ENCODE measurements at places on chromosomes 7 and 10.

DNA sequence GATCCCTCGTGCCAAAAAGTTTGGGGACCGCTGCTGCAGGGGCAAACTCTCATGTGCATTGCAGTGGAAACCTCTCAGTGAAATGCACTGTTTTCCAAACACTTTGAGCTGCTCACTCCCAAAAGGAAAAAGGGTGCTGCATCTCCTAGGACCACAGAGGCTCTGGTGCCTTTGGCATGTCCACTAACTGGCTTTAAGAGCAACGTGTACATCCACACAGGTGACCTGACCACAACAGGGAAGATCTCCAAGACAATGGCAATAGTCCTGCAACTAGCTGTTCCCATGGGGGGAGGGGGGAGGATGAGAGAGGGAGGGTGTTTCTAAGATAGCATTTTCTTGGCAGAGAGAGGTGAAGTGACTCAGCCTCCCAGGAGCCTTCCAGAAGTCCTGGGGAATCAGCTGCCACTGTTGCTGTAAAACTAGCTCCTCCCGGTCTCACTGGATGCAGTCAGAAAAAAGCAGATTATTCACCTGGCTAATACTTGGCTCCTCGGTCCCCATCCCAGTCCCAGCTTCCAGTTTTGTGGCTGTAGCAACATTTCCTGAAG is 181.7 kb downstream of the HECW1 start:
- H3K4me3 ChIP-seq: no peak overlapping the region
- H3K27me3 ChIP-seq: no peaks in the 10 kb centered on the region
- peaks cover 3% of the 10 kb centered on the region for H3K4me1 ChIP-seq
- H3K27ac ChIP-seq: no peak overlapping the region

DNA sequence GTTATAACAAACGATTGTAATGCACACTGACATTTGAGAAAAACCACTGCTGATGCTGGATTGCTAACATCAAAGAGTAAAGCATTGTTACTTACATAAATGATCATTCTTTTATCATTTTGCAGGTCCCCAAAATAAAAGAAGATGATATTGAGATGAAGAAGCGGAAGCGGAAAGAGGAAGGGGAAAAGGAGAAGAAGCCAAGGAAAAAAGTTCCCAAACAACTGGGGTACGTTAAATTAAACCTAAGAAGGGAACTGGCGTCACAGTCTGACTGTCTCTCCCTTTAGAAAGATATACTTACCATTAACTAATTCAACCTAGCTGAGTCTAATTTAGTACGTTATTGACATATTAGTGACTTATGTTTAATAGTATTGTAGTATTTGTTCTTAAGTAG is 28.1 kb downstream of the UBN2 start:
- no peak overlapping the region for H3K27ac ChIP-seq
- no peaks in the 10 kb centered on the region for H3K27me3 ChIP-seq
- H3K4me3 ChIP-seq: no peak overlapping the region
- H3K36me3 ChIP-seq: peaks cover 52% of the 10 kb centered on the region
- DNase-seq: no peak

DNA sequence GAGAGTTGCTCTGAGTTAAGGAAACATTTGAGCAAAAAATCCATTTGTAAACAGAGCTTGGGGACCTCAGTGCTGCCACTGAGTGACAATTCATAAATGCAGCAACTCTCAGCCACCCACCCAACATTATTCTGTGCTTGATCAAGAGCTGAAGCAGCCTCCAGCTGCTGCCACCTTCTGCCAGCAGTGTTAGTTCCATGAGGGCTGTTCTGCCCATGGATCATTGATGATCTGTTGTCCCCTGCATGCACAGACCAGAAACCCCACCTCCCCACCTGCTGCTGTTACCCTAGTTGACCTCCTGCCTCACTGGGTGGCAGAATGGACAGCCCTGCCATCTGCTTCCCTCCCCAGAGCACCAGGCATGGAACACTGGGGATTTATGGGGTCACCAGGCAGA is 305.4 kb downstream of the KCNMA1 start:
- H3K4me1 ChIP-seq: no peaks in the 10 kb centered on the region
- DNase-seq: no peak
- no peak overlapping the region for H3K27ac ChIP-seq
- H3K36me3 ChIP-seq: no peaks in the 10 kb centered on the region
- H3K4me3 ChIP-seq: no peak overlapping the region

- H3K27ac ChIP-seq: no peak overlapping the region
- H3K36me3 ChIP-seq: no peaks in the 10 kb centered on the region
- DNase-seq: no peak
- peaks cover 2% of the 10 kb centered on the region for H3K4me1 ChIP-seq
- no peak overlapping the region for H3K4me3 ChIP-seq
These were observed 79.7 kb upstream of the FAM3C start for GRCh38 chr7:121475806-121476205.

- no peaks in the 10 kb centered on the region for H3K27me3 ChIP-seq
- no peak overlapping the region for H3K27ac ChIP-seq
- no peaks in the 10 kb centered on the region for H3K36me3 ChIP-seq
These were observed 305.8 kb upstream of the MKI67 start for GRCh38 chr10:128432011-128432410.

Measured in RWPE2 (cell line).